ENCODE measurements at places on chromosomes 12 and 14. TPM values are rescaled to one million over a fixed set of nuclear protein-coding genes. Genes with fewer than 3 reads are reported as not detected.

The DHRS2 gene
- total RNA-seq, result 2.4 TPM

The RD3L gene
- total RNA-seq, result not detected

The NOP9 gene
- total RNA-seq, result 23.0 TPM

DNA sequence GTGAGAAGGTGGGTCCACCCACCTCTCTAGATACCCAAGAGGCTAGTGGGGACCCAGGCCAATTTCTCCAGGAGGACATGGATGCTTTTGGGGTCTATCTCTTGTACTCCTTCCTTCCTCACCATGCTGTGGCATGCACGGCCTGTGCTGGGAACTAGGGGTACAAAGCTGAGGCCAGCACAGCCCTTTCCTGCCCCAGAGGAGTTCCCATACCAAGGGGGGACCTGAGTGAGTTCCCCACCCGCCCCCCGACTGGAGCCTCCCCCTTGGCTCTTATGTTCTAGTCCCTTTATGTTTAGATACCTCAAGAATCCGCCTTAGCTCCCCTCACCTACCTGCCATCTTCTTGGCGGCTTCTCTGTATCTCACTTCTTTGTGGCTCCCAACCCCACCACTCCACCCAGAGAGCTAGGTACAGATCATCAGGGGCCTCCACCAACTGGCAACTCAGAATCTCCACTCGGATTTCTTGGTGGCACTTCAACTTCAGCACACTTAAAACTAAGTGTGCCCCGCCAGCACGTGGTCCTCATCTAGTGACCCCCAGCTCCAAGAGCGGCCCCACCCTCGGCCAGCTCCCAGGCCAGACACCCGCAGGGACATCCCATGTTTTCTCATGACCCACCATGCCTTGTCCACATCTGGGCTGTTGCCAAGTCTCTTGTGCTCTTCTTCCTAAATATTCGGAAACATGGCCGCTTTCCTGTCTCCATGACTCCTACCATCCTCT, 115.2 kb upstream of the RTL1 start:
- DNase-seq, result no peak

GRCh38 chr14:22847661-22848341, 11.4 kb downstream of the MMP14 start:
- DNase-seq, result peak; percentile 78

DNA sequence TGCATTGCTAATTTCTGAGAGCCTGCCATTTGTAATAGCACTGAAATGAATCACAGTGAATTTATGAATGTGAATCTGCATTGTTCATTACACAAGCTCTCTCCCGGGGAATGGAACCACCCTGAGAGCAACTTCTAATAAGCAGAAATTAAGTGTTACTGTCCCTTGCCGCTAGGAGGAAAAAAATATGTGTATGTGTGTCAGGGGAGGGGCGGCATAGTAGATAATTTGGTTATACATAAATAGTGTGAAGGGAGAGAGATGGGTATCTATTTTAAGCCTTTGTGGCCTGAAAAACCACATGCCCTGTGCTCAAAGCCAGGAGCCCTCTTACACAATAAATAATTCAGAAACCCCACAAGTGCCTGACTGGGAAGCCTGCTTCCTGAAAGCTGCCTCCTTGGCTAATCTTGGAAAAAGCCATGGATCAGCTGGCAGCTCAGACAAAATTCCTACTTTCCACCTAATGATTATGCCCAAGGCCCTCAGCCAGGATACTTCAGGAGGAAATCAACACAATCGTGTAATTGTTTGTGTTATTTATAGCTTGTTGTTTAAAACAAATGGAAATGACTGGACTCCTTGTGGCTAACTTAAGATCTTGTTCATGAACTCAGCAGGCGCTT, 366.2 kb upstream of the KITLG start:
- peak; percentile 85 for DNase-seq

DNA sequence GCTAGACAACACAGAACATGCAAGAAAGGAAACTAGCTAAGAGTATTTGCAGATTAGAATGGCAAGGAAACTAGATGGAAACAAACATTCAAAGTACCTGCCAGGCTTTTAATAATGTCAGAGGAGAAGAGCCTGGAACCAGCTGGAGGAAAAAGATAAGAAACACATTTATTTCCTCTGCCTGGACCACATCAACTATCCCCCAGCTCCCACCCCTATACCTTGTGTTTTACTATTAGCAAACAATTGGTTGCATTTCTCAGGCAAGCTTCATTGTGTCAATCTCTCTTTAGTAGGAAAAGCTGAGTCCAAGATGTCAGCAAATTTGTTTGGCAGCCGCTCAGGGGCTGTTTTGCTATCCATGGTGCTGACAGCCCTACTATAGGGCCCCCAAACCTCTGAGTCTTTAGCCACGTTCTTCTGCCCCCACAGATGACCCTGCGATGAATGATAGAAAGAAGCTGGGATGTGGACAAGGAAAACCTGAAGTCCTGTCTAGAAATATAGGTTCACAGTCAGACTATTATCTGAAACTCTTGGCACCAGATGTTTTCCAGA, 11.6 kb upstream of the SYNDIG1L start:
- peak; percentile 6 for DNase-seq

- DNase-seq, result no peak
Measured at GRCh38 chr12:117069926-117070900, 29.0 kb downstream of the TESC start.

DNA sequence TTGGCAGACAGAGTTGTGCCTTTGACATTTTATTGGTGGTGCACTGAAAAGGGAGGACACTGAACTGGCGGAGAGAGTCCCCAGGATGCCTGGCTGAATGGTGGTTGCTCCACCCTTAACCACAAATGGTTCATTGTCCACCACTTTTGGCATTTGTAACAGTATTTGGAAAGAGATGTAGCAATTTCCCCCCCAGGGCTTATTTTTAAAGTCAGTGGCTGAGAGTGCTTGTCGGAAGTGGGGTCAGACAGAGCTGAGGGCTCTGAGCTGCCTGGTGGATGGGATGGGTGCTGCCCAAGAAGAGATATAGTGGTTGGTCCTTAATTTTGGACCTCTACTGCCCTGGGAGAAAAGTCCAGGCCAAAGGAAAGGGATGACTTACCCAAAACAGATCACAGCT, 31.5 kb upstream of the FGF6 start:
- DNase-seq, result peak; percentile 7

DNA sequence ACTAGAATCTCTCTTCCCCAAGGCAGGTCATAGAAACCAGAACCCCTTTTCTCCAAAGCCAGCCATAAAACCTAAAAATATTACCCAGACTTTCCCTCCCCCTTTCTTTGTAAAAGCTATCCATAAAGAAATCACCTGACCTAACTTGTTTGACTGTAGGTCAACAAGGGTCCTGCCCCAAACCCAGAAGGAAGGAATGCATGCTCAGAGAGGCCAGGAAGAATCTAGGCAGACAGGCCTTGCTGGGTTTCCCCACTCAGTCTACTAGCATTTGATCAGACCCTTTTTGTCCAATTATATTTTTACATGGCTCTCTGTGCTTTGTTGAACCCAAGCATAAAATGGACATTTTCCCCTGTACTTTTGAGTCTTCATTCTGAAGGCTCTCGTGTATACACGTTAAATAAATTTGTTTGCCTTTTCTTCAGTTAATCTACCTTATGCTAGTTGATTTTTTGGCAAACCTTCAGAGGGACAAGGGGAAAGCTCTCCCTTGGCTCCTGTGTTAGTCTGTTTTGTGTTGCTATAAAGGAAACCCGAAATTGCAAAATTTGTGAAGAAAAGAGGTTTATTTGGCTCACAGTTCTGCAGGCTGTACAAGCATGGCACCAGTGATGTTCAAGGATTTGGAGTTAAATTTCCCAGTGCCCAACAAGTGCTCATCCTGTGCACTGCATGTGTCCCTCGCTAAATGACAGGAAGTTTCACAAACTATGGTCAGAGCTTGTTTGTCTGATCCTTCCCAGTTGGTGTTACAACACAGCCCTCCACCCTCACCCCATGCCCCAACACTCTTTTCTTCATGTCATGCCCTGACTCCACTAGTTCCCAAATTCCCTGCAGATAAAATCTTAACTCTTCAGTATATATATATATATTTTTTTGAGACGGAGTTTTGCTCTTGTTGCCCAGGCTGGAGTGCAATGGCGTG, 14.2 kb upstream of the RASSF3 start:
- no peak for DNase-seq

DNA sequence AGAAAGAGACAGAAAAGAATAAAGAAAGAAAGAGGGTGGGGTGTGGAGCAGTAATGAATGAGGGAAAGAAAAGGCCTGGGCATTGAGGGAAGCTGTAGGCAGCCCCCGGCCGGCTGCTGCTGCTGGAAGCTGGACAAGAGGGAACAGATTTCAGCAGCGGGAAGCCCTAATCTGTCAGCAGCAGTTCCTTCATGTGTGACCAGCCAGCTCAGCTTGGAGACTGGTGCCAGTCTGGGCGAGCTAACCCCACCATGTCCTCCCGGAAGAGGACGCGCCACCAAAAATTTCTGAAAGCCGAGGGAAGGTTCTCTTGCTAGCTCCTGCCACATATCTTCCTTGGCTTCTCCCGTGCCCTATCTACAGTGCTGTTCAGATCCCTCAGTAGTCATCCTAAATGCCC, 236.8 kb downstream of the GRIN2B start:
- no peak for DNase-seq

Measured in LHCN-M2 (cell line).